ENCODE measurements at places on chromosomes 3 and 15. TPM values are rescaled to one million over a fixed set of nuclear protein-coding genes. Genes with fewer than 3 reads are reported as not detected.

The LRRC2 gene
- total RNA-seq, result 1.4 TPM

The DZIP1L gene
- 20.8 TPM for total RNA-seq

The MFN1 gene
- 78.5 TPM for total RNA-seq

The C3orf18 gene
- total RNA-seq, result 4.2 TPM

The PCSK6 gene
- 1.1 TPM for total RNA-seq

The MASP1 gene
- total RNA-seq, result 214 TPM

The LMOD3 gene
- total RNA-seq, result not detected

The CLEC3B gene
- not detected for total RNA-seq

The AADAC gene
- total RNA-seq, result 0.43 TPM

The MOBP gene
- not detected for total RNA-seq

The CCDC54 gene
- total RNA-seq, result not detected

The TMEM89 gene
- not detected for total RNA-seq

The CYP1A1 gene
- total RNA-seq, result 0.72 TPM

The ETV5 gene
- total RNA-seq, result 69.6 TPM

The APOD gene
- total RNA-seq, result 2.0 TPM

The GBE1 gene
- 120 TPM for total RNA-seq

The GRM7 gene
- not detected for total RNA-seq

The SERPINI2 gene
- not detected for total RNA-seq

The AAGAB gene
- 61.7 TPM for total RNA-seq

The IQCF2 gene
- not detected for total RNA-seq

The PRSS50 gene
- total RNA-seq, result not detected

The RTP3 gene
- not detected for total RNA-seq

The CCR8 gene
- total RNA-seq, result not detected

The TUSC7 gene
- not detected for total RNA-seq

The GOLGA6L7 gene
- total RNA-seq, result not detected

The LDHAL6B gene
- not detected for total RNA-seq

The COX5A gene
- 45.7 TPM for total RNA-seq

The TNFAIP8L3 gene
- 2.9 TPM for total RNA-seq

The GOLGA6L2 gene
- total RNA-seq, result not detected

The FSTL1 gene
- 957 TPM for total RNA-seq

The GABRB3 gene
- total RNA-seq, result 0.22 TPM

The FETUB gene
- total RNA-seq, result not detected

The DLEC1 gene
- under 0.01 TPM for total RNA-seq

The GATM gene
- total RNA-seq, result 0.29 TPM

The MAN2C1 gene
- 135 TPM for total RNA-seq

The STRIT1 gene
- not detected for total RNA-seq

The FBXO45 gene
- 14.5 TPM for total RNA-seq

The WDR49 gene
- total RNA-seq, result not detected

The C15orf62 gene
- not detected for total RNA-seq

The WDR93 gene
- not detected for total RNA-seq

All from placental pericyte (primary cell).